Activated CD4-positive, alpha-beta T cell treated with anti-CD3 and anti-CD28 coated beads, Interleukin-10, Interleukin-2, amounts not matched to agents 100 ng/mL and 50 ng/mL, durations not matched to agents 16 hours and 8 hours (primary cell): ENCODE measurements at places on chromosomes 12 and 14.

DNA sequence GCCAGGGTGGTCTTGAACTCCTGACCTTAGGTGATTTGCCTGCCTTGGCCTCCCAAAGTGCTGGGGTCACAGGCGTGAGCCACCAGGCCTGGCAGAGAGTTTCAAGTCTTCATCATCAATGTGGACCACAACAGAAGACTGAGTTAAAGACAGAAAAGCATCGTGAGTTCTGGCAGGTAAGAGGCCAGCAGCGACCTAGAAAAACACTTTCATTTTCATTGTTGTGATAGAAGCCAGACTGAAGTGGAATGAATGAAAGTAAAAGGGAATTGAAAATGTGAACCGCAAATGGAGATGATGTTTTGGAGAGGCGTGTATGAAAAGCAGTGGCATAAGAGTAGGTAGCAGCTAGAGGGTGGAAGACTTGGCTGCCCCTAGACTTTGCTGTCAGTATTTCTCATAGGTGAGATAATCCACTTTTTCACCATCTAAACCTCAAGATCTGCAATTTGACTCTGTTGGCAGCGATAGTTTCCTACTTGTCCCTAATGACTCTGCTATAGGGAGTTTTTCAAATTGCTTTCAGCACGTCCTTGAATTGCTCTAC is 47.1 kb upstream of the PLEKHA5 start:
- DNase-seq, result peak; percentile 1

DNA sequence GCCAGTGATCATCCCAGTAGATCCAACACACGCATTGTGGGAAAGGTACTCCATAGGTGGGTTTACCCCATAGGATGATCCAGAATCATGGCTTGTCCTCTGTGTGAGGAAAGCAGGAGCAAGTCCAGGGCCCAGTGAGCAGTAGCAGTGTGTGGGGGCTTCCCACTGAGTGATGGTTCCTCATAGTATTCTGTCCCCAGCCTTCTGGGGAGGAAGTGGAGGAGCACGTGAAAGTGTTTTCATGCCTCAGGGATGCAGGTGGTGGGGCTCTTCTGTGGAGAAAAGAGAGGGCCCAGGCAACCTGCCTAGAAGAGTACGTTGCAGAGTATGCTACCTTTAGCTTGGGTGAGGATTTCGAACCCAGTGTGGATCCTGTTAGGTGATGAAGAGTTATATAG is 56.5 kb downstream of the SUSD6 start:
- no peak for DNase-seq

- DNase-seq, result no peak
Measured at GRCh38 chr12:106436164-106436563, 78.6 kb downstream of the POLR3B start.

- no peak for DNase-seq
Measured at GRCh38 chr14:47389535-47389934, 285.9 kb downstream of the MDGA2 start.

- DNase-seq, result no peak
Measured at GRCh38 chr14:102913341-102914211, 8.9 kb upstream of the AMN start.

DNA sequence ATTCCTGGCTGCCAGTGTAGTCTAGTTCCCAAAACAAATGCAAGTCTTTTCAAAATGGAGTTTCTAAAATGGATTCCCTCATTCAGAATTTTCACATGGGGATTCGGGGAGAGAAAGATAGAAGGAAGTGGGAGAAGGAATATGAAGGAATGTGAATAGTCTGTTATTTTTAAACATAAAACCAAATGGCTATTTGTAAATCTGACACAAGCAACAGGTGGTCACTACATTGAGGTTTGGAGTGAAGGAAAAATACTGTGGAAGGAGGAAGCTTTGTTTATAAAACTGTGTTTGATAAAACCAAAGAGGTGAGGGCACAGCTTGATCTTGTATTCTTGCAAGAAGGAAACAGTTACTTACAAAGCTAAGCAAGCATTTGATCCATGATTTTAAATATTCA is 65.3 kb upstream of the KCNJ8 start:
- no peak for DNase-seq

- DNase-seq, result no peak
Measured at GRCh38 chr14:90580377-90581335, 183.8 kb downstream of the CALM1 start.

GRCh38 chr12:131264635-131265034 is 310.9 kb downstream of the ADGRD1 start:
- no peak for DNase-seq

DNA sequence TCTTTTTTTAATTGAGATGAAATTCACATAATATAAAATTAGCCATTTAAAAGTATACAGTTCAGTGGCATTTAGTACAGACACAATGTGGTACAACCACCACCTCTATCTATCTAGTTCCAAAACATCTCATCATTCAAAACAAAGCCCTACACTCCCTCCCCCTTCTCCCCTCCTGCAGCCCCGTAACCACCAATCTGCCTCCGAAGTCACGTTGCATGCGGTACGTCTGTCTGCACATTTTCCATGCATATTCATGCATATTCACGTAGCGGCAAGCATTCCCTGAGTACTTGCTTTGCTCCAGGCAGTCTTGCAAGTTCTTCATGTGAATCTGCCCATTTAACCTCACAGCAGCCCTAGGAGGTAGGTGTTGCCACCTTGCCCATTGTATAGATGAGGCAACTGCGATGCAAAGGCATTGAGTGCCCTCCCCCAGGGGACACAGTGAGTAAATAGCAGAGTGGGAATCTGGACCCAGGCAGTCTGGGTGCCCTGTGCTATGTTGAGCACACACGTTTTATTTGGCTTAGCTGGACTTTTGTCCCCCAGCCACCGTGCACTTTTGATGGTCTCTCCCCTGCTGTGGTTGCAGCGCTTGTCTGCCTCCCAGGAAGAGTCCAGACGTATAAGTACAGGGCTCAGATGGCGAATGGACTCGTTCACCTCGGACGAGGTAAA is 43.4 kb downstream of the RIN3 start:
- DNase-seq, result no peak

- no peak for DNase-seq
Measured at GRCh38 chr12:99151744-99152143, 495.8 kb upstream of the GARIN6 start.

DNA sequence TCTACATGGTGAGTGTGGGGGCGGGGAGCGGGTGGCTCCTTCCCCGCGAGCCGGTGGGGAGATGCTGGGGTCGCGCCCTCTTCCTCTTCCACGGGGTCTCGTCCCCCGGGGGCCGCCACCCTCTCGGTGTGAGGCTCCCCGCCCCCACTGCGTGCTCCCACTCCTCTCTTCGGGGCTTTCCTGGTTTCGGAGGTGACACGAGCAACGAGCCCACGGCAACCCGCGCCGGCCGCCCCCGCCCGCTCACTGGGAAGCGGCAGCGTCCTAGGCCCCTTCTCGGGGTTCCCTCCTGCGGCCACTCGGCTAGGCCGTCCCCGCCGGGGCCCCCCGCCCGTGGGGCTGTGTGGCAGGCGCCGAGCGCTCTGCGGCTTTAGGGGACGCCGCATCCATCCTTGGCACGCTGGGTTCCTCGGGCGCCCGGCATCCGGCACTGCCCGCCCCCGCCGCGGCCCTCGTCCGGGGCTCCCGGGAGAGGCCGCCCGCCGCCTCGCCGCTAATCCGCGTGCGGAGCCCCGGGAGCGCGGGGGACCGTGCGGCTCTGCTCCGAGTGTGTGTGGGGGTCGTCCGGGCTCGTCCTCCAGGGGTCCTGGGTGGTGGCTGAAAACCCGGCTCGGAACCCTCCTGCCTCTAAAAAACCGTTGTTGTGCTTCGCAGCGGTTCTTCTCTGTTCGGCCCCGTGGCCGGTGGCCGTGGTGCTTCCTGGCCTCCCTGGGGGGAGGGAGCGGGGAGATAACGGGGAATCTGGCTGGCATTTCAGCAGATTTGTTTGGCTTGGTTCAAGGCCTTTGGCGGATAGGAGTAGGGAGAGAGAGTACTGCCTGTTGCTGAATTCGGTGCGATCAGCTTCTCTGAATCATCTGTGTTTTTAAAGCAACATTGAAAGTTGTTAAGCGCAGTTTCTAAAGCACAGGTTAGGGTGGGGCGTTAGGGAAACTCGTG is 1.0 kb downstream of the PCNX1 start:
- DNase-seq, result peak; percentile 60

GRCh38 chr12:82470906-82471512 is 112.7 kb downstream of the METTL25 start:
- DNase-seq, result no peak

GRCh38 chr14:91264151-91265150 is 19.9 kb upstream of the GPR68 start:
- no peak for DNase-seq

GRCh38 chr14:24116128-24116814 is 1.5 kb upstream of the NRL start:
- DNase-seq, result no peak

DNA sequence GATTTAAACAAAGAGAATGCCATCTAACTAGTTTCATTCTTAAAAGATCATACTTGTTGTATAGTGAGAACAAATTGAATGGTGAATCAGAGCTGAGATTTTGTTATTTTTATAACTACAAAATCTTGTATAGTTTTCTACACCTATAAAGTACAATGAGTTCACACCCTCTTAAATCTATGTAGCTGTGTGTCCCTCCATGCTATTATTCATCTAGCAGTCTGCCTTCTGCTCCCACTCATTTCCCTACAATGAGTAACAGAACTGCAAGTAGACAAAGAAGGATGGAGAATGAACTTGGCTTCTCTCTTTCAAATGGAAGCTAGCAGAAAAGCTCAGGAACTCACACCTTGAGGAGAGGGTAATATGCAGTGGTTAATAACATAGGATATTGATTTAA is 7.1 kb downstream of the IFNG-AS1 start:
- no peak for DNase-seq

GRCh38 chr12:19764408-19764807 is 325.1 kb downstream of the AEBP2 start:
- DNase-seq, result no peak

DNA sequence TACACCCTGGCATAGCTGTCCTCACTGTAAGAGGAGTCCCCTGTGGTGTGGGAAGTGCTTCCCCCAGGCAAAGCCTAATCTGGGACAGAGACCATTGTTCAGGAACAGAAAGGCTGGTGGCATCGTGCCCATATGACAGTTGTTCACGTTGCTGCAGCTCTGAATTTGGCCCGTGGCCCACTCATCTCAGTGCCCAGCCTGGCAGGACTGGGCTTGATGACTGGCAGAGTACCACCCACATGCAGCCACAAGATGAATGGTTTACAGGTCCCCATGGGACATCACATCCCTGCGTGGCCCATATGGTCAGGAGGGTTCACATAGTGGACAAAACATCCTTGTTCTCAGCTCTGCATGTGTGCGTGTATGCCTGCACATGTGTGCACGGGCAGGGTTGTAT is 17.5 kb downstream of the IQSEC3 start:
- no peak for DNase-seq

DNA sequence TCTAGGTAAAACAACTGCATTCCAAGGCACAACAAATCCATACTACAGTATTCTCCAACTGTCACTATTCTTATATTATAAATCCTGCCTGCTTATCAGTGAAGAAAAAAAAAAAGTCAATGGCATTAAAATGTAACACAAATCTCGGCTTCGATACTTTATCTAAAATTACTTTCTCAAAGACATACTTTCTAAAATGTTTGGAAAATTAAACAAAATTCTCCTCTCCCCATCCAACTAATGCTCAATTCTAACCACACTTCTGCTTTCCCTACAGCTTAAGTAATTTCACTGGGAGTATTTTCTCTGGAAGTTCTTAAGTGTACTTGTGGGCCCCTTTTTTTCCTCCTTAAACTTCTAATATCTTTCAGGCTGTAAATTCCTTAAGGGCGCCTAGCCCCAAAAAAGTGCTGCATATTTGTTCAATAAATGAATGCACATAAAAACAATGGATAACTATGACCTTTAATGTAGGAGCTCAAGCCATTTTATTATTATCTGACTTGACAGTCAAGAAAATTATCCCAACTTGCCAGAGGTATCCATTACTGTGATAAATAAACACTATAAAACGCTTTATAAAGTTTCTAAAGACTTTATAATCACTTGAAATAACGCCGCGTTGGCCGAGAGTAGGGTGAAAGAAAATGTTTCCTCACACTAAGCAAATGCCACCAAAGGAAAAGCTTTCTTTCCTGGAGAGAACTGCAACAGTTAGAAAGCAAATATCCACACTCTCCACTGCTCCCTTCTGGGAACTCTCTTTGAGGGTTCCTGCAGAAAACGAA is 977 bp downstream of the HEATR5A start:
- no peak for DNase-seq

- no peak for DNase-seq
Measured at GRCh38 chr12:124920353-124920935, 6.0 kb upstream of the UBC start.

DNA sequence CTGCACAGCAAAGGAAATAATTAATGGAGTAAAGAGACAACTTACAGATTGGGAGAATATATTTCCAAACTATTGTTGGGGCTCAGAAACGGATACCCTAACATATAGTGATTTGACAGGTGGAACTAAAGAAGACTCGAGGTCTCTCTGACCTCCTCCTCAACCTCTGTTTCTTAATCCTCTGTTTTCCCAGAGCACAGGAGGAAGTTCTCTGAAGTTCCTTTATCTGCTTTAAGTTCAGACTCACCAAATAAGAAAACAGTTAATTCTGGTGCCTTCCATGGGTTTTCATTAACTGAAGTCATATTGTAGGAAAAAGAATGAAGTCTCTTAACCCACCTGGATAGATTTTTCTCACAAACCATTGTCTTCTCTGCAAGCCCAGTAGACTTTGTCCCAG is 29.2 kb downstream of the CLEC2D start:
- DNase-seq, result no peak
